Stimulated activated CD4-positive, alpha-beta T cell treated with anti-CD3 and anti-CD28 coated beads, Interleukin-2, amount 100 ng/mL, for 48 hours (primary cell): ENCODE measurements at places on chromosomes 1 and 21.

DNA sequence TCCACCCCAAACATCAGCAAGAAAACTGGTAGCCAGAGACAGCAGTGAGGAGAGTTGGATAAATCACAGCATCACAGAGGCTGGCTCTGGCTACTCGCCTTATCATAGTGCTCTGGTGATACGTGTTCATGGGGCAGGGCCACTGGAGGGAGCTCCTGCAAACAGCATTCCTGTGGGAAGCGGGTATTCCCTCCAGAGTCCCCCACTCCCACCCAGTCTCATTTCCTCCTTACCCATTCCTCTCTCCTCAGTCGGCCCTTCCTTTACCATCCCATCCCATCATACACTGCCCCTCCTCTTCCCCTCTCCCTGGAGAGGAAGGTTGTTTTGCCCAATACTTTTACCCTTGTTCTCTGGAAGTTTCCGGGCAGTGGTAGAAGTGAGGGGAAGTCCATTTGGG, 7.1 kb downstream of the NHLH2 start:
- DNase-seq: no peak

DNA sequence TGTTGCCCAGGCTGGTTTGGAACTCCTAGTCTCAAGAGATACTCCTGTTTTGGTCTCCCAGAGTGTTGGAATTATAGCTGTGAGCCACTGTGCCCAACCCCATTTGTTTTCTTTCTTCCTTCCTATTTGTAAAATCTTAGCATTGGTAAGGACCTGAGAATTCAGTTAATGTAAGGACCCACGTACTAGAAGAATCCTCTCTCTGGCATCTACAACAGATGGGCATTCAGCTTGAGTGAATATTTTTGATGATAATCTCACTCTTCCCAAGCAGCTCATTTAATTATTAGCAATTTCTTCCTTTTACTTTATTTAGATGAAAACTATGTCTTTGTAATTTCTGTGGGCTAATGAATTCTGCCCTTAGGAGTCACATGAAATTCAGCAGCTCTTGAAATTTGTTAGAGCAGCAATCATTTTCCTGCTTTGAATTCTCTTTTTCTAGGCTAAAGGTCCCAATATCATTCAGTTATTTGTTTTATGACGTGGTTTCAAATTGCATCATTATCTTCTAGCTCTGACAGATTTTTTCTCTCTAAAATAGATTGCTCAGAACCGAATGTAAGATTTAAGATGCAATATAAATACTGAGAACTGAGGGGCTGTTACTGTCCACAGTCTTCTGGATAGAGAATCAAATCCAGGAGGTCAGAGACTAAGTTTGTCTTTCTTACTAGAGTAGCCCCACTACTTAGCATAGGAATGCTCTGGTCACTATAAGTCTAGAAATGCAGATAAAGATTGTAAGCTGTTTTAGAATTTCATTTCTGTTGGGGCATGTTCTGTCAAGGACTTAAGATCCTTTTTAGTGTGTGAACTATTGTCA, 59.4 kb downstream of the EPB41 start:
- DNase-seq: no peak

GRCh38 chr1:167899253-167899681, 14.7 kb downstream of the ADCY10 start:
- no peak for DNase-seq

DNA sequence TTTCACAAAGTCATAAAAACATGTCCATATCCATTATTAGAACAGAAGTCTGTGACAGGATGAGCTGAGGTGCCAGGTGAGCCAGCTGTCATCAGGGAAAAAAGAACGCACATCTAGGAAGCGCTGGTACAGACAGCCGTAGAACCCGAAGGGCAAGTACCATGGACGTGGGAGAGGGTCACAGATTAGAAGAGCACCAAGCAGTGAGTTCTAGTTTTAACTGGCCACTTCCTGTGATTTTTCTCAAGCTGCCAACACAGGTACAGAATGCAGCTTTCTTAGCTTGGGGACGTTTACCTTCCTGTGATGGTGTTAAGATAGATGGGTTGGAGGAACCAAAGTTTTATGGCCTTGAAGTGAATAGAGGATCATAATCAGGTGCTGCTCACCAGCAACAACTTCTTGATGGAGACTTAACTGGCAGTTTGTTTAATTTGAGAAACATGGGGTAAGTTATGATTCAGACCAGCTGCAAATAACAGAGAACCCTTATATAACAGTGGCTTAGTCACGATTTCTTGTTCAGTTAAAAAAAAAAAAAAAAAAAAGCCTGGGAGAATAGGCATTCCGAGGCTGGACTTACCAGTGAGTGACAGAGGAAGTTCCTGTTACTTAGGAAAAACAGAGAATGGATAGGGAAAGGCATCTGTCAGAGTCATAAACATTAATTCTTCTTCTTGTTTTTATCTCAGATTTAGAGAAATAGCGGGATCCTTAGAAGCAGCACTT, 30.9 kb downstream of the AGT start:
- no peak for DNase-seq

GRCh38 chr1:155181371-155182051, 7.9 kb downstream of the TRIM46 start:
- DNase-seq: no peak

- DNase-seq: no peak
Measured at GRCh38 chr1:220768126-220768601, 18.5 kb upstream of the MTARC1 start.

GRCh38 chr1:61327436-61327835, 245.1 kb downstream of the NFIA start:
- DNase-seq: no peak

GRCh38 chr21:37700641-37701202, 215.5 kb downstream of the KCNJ6 start:
- no peak for DNase-seq

- peak; percentile 50 for DNase-seq
Measured at GRCh38 chr1:109425391-109426280, 612 bp downstream of the PSMA5 start.

GRCh38 chr1:177044390-177044789, 120.1 kb downstream of the ASTN1 start:
- no peak for DNase-seq

- no peak for DNase-seq
Measured at GRCh38 chr1:36349241-36349671, 25.8 kb upstream of the EVA1B start.

GRCh38 chr1:34359411-34359810, 182.7 kb downstream of the C1orf94 start:
- DNase-seq: no peak

DNA sequence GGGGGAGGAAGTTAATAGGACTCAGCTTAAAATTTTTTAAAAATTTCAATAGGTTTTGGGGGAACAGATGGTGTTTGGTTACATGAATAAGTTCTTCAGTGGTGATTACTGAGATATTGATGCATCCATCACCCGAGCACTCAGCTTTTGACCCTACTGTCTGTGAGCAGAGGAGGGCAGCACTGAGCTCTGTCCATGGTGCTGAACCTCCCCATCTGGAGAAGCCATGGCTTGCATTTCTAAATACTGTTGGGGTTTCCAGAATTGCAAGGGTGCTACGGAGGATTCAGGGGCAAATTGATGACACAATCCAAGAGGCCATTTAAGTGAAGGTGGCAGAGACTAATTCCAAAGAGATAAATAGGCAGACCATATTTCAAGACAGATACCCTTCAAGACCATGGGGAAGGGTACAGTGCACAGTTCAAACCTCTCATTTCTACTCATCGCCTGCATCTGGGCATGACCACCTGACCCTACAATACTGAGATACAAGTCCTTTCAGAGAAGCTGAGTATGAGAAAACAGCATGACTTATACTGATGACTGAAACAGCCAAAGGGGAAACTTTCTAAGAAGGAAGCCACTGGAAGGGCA, 17.2 kb downstream of the SYT2 start:
- DNase-seq: peak; percentile 56

- no peak for DNase-seq
Measured at GRCh38 chr1:178345807-178346206, 151.0 kb downstream of the CLEC20A start.

DNA sequence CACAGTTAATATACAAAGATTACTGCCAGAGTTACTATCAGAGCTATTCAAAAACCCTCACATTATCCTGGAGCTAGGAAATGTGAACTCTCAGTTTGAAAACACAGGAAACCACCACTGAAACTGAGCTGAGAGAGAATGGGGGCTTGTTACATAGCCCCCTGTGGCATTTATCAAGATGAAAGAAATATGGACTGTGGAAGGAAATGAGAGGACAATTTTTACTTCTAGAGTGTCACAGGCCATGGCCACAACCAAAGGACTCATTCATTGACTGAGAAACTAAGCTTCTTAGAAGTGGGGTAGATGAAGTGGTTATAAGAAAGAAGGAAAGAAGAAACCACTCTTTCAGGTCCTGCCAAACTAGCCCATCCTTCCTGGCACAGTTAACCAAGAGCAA, 25.3 kb downstream of the DSTYK start:
- no peak for DNase-seq

- DNase-seq: no peak
Measured at GRCh38 chr1:86015375-86015774, 141.2 kb downstream of the COL24A1 start.

GRCh38 chr1:7583291-7584096, 187.6 kb upstream of the VAMP3 start:
- DNase-seq: no peak

- no peak for DNase-seq
Measured at GRCh38 chr1:118711356-118711755, 276.8 kb downstream of the TBX15 start.

DNA sequence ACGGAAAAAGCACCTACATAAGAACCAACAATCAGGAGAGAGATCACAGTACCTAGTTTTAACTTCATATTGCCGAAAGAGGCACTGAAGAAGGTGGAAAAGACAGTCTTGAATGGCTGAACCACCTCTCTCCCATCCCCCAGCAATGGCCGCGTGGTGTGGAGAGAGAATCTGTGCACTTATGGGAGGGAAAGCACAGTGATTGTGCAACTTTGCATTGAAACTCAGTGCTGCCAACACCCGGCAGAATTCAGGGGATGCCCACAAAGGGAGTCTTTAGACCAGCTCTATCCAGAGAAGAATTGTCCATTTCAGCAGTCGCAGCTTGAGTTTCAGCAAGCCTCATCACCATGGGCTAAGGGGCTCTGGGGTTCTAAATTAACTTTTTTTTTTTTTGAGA, 186.3 kb upstream of the USP25 start:
- no peak for DNase-seq

- DNase-seq: no peak
Measured at GRCh38 chr1:23389837-23390321, 20.2 kb upstream of the ZNF436 start.

- no peak for DNase-seq
Measured at GRCh38 chr21:31897311-31897710, 24.5 kb downstream of the HUNK start.

DNA sequence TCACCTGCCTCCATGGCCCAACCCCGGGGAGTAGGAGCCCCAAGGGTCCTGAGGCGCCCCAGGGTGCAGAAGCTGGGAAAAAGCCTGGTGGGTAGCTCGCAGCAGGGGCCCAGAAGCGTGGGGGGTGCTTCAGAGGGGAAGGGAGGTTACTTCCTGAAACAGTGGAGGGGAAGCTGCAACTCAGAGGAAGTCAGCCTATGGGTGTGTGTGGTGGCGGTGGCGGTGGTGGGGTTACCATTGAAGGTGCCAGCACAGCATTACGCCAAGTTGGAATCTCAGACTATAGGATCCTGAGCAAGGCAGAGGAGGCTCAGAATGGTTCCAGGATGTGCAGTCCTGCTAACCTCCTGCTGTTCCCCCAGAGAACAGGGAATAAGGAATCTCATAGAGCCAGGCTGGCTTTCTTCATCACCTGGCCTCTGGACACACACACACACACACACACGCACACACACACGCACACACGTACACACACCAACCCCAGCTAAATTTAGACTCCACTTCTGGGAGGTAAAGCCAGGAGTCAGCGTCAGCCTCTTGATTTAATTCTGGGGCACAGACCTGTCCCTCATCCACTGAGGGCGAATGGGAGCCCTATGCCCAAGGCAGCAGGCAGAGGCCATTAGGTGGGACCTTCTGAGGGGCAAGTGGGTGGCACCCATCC, 1.3 kb downstream of the DENND4B start:
- peak; percentile 55 for DNase-seq

GRCh38 chr1:107727866-107728265, 237.1 kb downstream of the VAV3 start:
- DNase-seq: no peak

DNA sequence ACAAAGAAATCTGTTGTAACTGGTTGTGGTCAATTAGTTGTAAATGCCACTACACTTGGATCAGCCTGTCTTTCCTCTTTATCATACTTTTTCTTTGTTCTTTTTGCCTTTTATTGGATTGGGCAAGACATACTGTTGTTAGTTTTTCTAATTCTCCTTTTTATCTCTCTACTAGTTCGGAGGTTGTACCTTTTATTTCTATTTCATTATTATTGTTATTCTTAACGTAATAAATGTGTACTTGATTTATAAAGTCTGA, 59.2 kb downstream of the IVNS1ABP start:
- no peak for DNase-seq

- no peak for DNase-seq
Measured at GRCh38 chr21:19321688-19322087, 918.1 kb upstream of the TMPRSS15 start.

DNA sequence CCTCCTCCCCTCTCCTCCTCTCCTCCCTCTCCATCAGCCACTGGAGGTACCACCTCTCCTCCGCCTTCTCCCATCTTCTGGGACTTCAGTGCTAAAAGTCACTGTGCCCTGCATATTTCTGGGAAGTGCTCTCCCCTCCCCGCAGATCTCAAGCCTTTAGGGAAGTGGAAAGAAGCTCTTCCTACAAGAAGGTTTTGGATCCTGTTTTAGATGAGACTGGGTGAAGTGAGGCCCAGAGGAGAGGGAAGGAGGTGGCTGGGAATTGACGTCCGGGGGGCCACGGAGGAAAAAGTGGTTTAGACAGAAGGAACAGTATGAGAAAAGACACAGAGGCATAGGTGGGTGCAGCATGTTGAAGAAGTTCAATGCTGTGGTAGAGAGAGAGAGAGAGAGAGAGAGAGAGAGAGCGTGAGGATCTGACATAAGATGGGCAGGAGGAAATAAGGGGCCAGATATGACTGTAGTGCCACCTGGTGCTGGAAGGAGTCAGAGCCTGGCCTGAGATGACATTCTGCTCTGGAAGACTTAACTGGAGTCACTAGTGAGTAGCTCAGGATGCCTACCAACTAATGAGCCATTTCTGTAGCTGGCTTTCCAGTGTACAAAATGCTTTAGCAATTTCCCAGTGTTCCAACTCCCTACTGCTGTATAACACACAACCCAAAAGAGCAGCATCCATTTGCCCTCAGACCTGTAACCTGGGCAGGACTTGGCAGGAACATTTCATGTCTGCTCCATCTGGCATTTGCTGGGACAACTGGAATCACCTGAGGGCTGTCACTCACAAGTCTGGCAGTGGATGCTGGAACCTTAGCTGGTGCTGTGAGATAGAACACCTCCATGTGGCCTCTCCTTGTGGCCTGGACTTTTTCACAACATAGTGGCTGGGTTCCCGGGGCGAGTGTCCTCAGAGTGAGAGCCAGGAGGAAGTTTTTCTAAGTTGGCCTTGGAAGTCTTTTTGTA, 16.6 kb upstream of the ZSCAN20 start:
- DNase-seq: peak; percentile 10
